Bronchial epithelial cell (primary cell): ENCODE measurements at places on chromosomes 16 and 17. TPM values are rescaled to one million over a fixed set of nuclear protein-coding genes. Genes with fewer than 3 reads are reported as not detected.

Gene NDE1
- 64.9 and 74.2 TPM in 2 replicates for total RNA-seq

Gene SALL1
- not detected in 2 replicates for total RNA-seq

- DNase-seq = no peak
Measured at GRCh38 chr16:27449434-27450195, 47.6 kb downstream of the IL21R start.

- no peak for DNase-seq
Measured at GRCh38 chr16:54381601-54382313, 95.2 kb upstream of the IRX3 start.

GRCh38 chr16:66695471-66695934, 1.0 kb downstream of the CMTM4 start:
- DNase-seq = no peak

GRCh38 chr16:17607609-17608008, 136.8 kb upstream of the XYLT1 start:
- DNase-seq = no peak

DNA sequence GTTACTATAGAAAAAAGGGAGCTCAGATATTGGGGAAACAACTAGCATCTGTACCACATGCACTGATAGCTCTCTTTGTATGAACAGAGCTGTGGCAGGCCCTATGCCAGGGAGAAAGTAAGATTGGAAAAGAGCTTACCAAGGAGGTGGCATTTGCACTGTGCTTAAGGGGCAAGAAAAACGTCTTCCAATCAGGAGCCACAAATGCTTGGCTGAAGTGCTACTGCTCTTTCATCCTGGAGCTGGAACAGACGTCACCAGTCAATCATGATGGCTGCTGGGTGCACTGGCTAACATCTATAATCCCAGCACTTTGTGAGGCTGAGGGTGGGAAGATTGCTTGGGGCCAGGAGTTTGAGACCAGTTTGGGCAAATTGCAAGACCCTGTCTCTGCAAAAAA, 218.5 kb downstream of the SEC14L1 start:
- no peak for DNase-seq

- no peak for DNase-seq
Measured at GRCh38 chr17:53919356-53919755, 96.6 kb downstream of the KIF2B start.
